ENCODE measurements at places on chromosomes 6 and 20.

DNA sequence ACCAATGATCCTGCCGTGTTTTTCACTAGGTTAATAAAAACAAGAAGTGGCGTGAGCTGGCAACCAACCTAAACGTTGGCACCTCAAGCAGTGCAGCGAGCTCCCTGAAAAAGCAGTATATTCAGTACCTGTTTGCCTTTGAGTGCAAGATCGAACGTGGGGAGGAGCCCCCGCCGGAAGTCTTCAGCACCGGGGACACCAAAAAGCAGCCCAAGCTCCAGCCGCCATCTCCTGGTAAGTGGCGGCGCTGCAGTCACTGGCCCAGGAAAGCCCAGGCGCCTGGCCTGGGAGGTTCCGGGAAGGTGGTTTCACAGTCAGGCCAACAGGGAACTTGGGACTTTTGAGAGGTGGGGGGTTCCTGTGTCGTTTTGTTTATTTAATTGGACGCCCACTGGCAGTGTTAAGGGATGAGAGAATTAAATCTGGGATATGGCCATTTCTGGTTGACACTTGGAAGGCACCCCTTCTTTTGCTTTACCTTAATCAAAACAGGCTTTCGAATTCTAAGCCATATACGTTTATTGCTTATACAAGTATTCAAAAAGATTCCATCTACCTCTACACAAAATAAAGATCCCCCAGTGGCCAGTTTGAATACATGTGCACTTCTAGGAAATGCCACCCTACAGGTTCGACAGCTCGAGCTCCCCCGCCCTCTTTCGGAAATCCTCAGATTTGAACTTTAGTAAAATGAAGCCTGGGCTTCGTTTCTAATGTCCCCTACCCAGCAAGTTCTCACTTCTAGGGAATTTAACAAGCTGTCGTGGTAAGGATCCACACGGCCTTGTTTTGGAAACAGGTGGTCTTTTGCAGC, 138.9 kb downstream of the TMEM242 start:
- DNase-seq = no peak

DNA sequence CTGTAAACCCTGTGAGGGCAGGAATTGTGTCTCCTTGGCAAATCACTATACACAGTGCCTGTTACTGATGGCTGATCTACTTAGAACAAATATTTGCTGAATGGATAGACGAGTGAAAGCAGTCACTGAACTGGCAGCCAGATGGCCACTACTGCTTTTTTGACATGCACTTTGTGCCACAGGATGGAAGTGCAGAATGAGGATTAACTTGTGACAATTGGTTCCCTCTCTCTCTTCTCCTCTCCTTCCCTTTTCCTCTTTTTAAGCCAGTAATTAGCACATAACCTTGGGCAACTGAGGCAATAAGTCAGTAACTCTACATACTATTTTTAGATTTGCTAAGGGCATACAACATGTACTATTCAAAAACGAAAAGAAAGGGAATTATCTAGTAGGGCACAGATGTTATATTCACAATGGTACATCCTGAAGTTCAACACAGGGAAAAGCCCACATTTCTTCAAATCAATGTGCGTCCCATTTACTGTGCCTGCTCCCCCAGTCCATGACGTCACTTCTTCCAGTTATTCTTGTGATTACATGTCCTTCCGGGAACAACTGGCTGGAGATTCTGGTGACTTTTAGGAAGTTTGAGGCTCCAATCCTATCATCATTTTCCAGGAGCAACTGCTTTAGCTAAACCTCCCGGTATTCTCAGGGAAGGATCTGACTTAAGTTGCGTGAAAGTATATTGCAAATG, 17.0 kb upstream of the RPS6KA2 start:
- no peak for DNase-seq

GRCh38 chr6:30544666-30545272, 11.5 kb downstream of the GNL1 start:
- no peak for DNase-seq

DNA sequence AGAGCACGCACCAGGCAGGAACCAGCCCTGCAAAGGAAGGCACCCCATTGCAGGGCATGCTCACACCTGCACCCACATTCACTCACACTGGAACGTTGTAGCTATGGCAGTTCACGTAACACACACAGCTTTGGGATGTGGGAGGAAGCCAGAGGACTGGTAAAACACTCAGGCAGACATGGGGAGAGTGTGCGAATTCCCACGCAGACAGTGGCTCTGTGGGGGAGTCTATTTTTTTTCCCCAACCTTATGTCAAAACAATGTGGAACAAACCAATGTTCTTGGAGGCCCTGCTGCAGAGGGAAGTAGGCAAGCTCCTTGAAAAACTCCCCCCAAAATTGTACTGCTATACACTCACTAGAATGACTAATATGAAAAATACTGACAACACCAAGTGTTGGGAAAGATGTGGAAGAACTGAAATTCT, 91.0 kb downstream of the PPP1R14C start:
- DNase-seq = no peak

DNA sequence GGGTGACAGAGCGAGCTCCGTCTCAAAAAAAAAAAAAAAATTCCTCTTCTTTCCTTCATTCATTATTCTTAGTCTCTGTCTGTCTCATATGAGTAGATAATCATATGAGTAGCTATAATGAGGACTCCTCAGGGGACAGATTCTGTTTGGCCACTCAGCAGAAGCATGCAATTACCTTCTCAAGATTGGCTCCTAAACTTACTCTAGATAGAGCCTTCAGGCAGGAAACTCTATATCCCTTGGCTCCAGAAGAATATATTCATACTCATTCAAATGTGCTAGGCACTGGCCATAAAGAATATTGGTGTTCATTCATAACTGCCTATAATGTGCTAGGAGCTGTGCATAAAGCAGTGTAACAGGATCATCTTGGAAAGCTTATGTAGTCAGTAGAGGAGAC, 2.2 kb upstream of the ACAT2 start:
- no peak for DNase-seq

DNA sequence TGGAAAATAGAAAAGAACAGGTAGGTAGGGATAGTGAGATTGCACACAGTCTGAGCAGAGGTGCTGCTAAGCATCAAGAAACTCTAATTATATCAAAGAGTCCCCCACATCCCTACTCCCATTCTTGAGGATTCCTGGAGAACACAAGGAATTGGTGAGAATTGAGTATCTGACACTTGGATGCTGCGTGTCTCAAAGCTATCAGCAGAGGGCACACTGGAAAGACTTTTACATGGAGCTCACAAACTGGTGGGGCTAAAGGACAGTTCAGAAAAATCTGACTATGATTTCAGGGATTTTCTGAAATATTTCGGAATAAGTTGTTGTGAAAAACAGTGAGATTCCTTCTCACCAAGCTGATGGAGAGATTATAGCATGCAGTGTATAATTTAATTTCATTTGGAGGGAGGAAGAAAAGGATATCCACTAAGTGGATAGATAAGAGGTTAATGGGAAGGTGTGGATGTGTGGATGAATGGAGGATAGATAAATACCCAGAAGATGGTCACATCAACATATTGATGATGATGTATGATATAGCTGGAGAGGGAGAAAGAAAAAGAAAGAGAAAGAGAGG, 215.4 kb upstream of the DEFB112 start:
- no peak for DNase-seq

DNA sequence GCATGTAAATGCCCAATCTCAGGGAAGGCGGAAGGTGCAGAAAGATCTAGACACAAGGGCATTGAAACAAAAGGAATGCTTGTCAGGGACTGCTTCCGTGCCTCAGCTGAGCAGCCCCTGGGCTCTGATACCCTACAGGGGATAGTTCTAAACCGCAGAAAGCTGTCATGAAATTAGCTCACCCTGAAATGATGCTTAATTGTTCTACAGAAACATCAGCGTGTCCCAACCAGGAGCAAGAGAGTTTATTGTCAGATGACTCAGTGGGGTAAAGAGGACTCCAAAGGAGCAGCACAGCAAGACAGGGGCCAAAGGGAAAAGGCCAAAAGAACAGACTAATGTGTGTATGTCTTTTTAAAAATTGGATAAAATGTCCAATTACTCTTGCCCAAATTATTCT, 258.4 kb upstream of the JARID2 start:
- DNase-seq = no peak

- no peak for DNase-seq
These were observed 10.1 kb upstream of the BICRAL start for GRCh38 chr6:42771741-42772100.

- no peak for DNase-seq
These were observed 4.6 kb downstream of the MAP3K5 start for GRCh38 chr6:136787726-136788068.
